ENCODE measurements at places on chromosomes 4 and X. TPM values are rescaled to one million over a fixed set of nuclear protein-coding genes. Genes with fewer than 3 reads are reported as not detected.

DNA sequence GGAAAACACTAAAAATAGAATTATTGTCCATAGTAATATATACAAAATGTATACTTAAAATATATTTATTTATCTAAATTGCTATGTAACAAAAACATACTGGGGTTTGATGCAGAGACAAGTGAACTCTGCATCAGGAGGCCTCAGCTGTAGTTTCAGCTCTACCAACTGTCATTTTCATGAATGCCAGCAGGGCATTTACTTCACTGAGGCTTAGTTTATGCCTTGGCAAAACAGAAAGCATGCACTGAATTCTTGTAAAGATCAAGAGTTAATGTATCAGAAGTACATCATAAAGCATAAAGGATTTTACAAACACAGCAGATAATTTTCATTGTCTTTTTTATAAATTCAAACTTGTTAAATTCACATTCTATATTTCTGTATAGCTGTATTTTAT is 577.0 kb downstream of the C4orf33 start:
- no peak for DNase-seq

DNA sequence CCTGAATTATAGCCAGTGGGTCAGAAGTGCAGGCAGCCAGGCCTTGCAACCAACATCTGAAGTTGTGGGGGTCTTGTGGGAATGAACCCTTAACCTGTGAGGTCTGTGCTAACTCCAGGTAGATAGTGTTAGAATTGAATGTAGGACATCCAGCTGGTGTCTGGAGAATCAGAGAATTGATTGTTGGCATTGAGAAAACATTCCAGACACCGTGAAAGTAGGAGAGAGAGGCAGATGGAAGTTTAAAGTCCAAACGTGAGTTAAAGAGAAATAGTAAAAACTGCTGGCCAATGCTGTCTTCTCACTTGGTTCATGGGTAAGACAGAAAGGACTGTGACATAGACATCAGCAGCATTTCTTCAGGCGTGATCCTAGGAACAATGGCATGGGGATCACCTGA is 27.7 kb downstream of the CASP3 start:
- DNase-seq: no peak

DNA sequence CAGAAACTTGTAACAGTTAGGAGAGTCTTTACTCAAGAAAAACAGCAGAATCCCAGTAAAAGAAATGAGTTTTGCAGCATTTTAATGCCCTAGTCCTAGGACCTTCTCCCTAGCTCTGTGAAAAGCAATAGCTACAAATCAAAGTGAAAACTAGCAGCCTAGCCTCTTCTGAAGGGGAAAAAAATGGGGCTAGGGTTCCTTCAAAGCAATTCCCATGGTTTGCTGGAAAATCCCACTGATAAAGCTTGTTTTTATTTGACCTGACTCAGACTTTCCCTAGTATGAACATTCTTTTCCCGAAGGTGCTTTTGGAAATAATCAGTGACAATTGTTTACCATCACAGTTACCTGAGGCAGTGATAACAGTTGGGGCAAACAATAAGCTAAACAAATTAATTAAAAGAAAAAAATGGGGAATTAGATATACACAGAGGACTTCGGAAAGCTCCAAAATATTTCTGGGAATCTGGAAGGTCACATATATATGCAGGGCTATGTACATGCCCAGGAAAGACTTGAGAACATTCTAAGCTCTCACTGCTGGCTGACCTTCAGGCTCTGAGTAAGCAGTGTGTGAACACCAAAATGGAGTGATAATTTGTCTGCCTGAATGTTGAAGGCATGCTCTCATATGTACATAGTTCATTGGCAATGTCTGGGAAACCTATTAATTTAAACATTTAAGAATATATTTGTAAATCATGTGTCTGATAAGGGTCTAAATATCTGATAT is 285.9 kb downstream of the KCTD8 start:
- DNase-seq: no peak

GRCh38 chrX:12673487-12673886 is 117.7 kb upstream of the PRPS2 start:
- no peak for DNase-seq

- no peak for DNase-seq
Measured at GRCh38 chrX:68686097-68686977, 38.9 kb downstream of the STARD8 start.

- peak; percentile 11 for DNase-seq
Measured at GRCh38 chr4:68963374-68963773, 11.8 kb upstream of the UGT2A3 start.

- DNase-seq: no peak
Measured at GRCh38 chrX:40975951-40976350, 109.3 kb upstream of the USP9X start.

- DNase-seq: no peak
Measured at GRCh38 chr4:56134266-56134665, 185.5 kb downstream of the CEP135 start.

DNA sequence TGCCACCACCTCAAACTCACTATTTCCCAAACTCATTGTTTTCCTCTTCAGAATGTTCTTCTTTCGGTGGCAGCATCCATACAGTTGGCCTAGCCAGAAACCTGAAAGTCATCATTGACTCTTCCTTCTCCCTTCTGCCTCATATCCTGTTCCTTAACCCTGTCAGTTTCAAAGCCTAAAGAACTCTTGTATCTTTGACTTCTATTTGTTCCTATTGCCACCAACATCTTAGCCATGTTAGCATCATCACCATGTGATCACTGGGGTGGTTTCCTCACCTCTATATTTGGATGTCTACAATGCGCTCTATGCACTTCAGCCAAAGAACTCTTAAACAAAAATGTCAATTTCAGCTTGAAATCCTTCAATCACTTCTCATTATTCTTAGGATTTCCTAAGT is 29.0 kb downstream of the DDX60L start:
- DNase-seq: no peak

DNA sequence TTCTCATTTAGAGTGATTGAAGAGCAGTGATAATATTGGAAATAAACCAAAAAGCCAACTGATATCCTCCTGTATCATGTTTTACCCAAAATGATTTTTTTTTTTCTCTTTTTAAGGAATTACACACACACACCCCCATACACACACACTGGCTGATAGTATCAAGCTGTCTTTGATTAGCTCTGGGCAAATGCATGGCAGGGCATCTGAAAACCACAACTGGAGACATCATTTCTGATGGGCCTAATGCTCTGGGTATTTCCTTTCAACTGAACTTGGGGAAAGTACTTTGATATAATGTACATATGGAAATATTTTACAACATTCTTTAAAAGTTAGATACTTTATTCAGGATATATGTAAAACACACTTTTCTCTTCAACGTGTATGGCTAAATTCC is 14.2 kb upstream of the OSTC start:
- no peak for DNase-seq

- DNase-seq: no peak
Measured at GRCh38 chr4:158006990-158007389, 165.8 kb downstream of the GASK1B start.

GRCh38 chr4:2691952-2692435 is 64.1 kb downstream of the TNIP2 start:
- no peak for DNase-seq

RIBC1 gene
- total RNA-seq: 0.32 TPM
